ENCODE measurements at places on chromosomes 4 and X.

- no peak for DNase-seq
Measured at GRCh38 chr4:88216395-88216794, 58.0 kb upstream of the ABCG2 start.

DNA sequence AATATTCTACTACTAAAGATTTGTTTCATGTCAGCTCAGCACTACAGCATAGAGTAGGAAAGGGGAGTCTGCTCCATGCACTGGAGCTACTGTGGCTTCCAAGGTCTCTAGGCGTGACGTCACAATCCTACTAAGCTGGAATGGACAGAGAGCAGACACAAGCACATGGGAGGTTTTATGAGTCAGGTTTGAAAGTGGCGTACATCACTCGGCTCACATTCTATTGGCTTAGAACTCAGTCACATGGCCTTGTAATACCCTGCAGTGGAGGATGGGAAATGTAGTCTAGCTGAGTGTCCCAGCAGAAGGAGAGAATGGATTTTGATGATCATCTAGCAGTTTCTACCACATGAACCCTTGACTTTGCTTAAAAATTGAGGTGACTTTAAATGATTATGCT is 624.8 kb upstream of the ATOH1 start:
- no peak for DNase-seq

- DNase-seq: no peak
Measured at GRCh38 chrX:133786382-133786781, 199.0 kb downstream of the GPC3 start.

DNA sequence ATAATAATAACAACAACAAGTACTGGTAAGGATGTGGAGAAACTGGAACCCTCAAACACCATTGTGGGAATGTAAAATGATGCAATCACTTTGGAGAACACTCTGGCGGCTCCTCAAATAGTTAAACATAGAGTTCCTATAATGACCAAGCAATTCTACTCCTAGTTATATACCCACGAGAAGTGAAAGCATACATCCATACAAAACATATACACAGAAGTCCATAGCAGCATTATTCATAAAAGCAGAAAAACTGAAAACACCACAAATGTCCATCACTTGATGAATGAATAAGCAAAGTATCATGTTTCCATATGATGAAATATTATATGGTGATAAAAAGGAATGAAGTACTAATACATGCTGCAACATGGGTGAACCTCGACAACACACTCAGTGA is 116.7 kb downstream of the AMELX start:
- DNase-seq: no peak

GRCh38 chr4:52250154-52250553 is 199.1 kb downstream of the SPATA18 start:
- no peak for DNase-seq

- no peak for DNase-seq
Measured at GRCh38 chrX:19672222-19672812, 157.0 kb upstream of the MAP3K15 start.

GRCh38 chrX:40142417-40142816 is 44.7 kb upstream of the BCOR start:
- DNase-seq: no peak

DNA sequence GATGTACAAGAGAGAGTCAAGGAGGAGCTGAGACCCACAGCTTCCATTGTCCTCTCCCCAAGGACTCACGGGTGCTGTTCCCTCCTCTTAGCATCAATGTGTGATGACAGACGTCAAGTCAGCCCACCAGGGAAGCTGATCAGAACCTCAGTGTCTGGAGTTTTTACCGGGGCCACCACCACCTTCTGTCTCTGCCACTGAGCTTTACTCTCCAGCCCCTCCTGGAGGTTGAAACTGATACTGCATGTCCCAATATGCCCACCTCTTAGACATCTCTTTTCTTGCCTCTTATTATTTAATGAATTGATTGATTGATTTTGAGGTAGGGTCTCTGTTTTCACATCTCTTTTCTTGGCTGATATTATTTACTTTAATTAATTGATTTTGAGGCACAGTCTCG is 10.3 kb upstream of the AKAP17A start:
- DNase-seq: no peak

DNA sequence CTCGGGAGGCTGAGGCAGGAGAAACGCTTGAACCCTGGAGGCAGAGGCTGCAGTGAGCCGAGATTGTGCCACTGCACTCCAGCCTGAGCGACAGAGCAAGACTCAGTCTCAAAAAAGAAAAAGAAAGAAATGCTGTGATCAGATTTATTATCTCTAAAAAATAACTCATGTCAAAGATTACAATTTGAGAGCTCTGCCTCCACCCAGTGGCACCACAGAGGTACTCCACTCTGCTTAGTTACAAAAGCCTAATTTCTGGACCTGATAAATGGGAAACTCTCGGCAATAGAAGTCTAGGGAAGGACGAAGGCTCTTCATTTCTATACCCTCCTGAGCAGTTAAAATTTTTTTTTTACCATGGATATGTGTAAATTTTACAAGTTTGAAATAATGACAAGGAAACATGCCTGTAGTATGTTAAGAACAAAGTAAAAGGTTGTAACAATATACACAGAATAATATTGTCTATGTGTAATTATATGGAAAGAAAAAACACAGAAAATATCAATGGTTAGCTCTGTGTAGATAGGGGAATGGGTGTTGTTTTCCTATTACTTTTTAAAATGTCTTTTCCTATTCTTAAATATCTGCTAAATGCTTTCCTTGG is 149.8 kb downstream of the STIM2 start:
- DNase-seq: peak; percentile 25

DNA sequence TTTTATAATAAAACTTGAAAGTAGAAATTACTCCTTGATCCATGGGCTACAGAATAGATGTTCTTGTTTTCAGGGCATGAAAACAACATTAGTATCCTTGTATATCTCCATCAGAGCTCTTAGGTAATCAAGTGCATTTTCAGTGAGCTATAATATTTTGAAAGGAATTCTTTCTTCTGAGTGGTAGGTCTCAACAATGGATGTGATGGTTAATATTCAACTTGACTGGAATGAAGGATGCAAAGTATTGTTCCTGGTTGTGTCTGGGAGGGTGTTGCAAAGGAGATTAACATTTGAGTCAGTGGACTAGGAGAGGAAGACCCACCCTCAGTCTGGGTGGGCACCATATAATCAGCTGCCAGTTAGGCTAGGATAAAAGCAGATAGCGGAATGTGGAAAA is 100.1 kb downstream of the LCORL start:
- no peak for DNase-seq

GRCh38 chr4:152299553-152299952 is 236.3 kb downstream of the FBXW7 start:
- DNase-seq: no peak

- DNase-seq: peak; percentile 52
Measured at GRCh38 chrX:102515975-102516941, at the start of gene TMSB15A. TSS of gene TMSB15A (minus strand) at chrX:102516739.

GRCh38 chr4:55358668-55359067 is 12.6 kb downstream of the SRD5A3 start:
- no peak for DNase-seq

- no peak for DNase-seq
Measured at GRCh38 chr4:60948008-60948407, 252.1 kb upstream of the ADGRL3 start.

GRCh38 chr4:175806727-175807126 is 5.3 kb downstream of the GPM6A start:
- DNase-seq: no peak

DNA sequence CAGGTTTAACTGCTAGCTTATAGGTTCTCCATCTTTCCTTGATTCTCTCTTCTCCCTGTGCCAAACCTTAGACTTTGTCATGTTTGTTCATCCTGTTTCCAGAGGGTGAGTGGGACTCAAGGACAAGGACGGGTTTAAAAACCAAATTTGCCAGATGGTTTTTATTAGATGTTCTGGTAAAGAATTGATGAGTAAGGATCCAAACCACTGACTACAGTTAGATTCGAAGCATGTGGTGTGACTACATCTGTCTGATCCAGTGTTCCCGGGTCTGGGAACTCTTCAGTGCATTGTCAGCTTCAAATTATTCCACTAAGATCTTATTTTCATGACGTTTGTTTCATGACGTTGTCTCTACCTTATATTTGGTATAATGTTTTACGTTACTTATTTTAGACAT is 37.5 kb downstream of the MTMR1 start:
- DNase-seq: no peak

DNA sequence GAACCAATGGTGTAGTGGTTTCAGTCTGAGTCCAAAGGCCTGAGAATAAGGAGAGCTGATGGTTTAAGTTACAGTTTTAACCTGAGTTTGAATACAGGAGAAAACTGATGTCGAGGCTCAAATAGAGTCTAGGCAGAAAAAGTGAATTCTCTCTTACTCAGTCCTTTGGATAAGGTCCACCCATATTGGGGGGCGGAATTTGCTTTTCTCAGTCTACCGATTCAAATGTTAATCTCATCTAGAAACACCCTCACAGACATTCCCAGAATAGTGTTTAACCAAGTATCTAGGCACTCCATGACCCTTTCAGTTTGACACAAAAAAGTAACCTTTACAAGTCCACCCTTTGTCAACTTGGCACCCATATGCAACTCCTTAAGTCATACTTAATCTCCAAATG is 216.0 kb downstream of the GRID2 start:
- no peak for DNase-seq

DNA sequence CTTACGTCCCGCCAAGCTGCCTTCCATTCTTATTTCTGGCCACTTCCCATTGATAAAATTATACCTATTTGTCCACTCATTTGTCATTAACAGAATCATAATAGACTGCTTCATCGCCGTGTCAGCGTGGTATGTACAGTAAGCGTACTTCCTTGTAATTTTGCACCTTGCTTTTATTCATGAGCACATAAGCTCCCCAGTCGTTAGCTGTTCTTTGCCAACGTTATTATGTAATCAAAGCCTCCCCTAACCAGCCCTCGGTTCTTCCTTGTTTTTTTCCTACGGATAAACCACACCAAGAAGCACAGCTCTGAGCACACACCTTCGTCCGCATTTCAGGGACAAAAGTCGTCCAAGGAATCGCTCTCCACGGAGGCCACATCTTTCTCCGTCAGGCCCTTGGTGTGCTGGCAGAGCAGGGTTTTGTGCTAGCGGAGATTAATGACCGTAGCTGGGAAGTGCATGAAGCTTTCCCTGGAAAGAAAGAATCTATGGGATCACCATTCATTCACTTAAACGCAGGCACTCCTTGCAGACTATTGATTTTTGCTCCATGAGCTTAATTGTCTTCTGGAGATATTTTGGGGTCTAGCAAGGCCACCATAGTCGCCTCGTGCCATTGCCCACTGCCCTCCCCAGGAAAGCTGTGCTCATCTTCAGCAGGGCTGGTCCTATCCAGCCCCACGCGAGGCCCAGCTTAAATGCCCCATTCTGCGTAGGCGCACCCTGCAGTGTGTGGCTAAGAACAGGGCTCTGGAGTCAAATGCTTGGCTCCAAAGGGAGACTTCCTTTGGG is 200.9 kb upstream of the PSAPL1 start:
- DNase-seq: no peak

GRCh38 chrX:155417769-155418168 is 35.9 kb downstream of the F8A2 start:
- no peak for DNase-seq

- DNase-seq: no peak
Measured at GRCh38 chr4:108049406-108049805, 59.7 kb downstream of the HADH start.

DNA sequence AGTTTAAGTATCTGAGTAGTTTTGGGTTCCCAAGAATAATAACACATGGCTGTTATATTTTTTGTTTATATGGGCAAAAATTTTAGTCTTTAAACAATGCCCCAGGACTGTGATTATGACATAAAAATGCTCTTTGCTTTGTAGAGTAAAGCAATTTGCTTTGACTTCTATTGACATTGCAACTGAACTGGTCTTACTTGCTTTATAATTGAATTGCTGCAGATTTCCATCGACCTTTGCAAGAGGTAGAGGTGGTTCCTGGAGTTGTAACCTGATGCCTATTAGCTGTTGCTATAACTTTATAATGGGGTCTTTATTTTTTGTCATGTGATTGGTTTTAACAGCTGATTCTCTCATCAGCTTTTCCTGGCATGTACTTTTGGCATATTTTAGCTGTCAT is 302.9 kb downstream of the ARHGAP10 start:
- DNase-seq: no peak

DNA sequence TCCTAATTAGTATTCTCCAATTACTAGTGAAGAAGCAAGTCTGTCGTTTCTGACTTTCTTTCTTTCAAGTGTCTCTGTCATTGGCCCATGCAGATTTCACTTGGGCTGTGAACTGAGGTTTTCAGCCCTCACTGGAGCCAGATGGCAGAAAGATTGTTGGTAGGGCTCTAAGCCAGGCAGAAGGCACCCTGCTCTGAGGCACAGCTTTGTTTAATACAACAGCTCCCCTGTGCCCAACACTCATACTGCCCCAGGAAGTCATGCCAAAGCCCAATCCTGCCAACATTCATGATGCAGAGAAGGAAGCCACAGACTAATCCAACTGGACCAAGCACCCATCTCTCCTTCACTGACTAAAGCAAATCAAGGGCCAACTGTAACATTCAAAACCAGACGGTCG is 117.1 kb upstream of the FRG1 start:
- DNase-seq: peak; percentile 63

DNA sequence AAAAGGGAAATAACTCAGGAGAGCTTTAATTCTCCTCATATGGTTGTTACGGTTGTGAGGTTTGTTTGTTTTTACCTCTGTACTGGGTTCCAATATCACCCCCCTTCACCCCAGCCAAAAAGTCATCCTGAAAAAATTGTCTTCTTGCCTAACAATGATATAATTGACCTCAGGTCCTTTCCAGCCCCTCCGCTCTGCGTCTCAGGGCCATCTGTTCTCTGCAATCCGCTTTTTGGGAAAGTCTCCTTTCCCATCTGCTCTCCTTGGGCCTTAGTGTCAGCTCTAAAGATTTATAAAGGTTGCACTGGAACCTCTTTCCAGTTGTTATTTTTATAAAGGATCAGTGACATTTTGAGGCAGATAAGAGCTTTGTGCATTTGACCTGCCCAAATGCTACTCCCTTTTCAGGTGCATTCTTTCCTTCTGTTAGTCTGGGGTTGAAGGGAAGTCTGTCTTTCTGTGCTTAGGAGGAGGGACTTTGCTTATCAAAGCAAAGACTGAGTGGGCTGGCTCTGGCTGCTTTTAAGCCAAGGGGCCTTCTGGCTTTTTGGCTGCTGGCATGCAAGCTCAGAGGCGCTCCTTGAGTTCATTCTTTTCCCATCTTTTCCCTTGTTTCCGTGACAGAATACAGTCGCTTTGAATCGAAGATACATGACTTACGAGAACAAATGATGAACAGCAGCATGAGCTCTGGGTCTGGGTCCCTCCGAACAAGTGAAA is 34.1 kb downstream of the DLG3 start:
- no peak for DNase-seq

DNA sequence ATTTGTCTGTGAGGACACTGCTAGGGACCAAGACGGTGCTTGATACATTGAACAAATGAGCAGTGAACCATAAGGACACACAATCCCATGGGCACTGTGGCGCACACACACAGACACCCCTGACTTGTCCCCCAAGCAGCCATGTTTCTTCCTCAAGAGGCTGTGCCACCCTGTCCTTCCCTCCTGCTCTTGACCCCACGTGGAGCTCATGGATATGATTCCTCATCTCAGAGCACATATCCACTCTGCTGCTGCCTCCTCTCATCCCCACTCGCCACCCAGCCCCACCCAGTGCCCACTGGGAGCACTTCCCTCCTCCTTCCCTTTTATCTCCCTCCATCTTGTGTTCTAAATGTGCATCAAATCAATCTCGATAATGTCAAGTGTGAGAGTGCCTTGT is 102.4 kb downstream of the PARM1 start:
- DNase-seq: no peak

GRCh38 chr4:62226082-62226481 is 1026.0 kb downstream of the ADGRL3 start:
- no peak for DNase-seq

GRCh38 chr4:147822128-147822527 is 90.2 kb downstream of the ARHGAP10 start:
- no peak for DNase-seq

All from frontal cortex (tissue), 4 donors.